ENCODE measurements at places on chromosomes 4 and X.

GRCh38 chrX:10983526-10983925 is 127.6 kb upstream of the HCCS start:
- no peak for DNase-seq

- no peak for DNase-seq
These were observed 29.8 kb downstream of the DCAF8L2 start for GRCh38 chrX:27619975-27620374.

DNA sequence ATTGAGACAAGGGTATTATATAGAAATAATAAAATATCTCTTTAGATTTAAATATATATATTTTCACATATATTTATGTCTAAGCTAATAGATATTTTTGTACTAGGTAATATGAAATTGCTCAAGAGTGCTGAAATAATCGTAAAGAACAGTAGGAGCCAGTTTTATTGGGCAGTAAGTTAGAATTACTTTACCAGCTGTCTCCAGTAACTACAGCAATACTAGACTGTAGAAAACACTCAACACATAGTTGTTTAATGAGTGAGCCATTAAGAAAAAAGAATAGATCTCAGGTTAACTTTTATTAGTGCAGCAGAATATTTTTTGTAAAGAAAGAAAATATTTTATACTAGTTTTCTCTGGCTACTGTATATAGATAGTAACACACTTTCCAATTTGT is 715.2 kb downstream of the TRIML1 start:
- no peak for DNase-seq

GRCh38 chrX:95733426-95733825 is 951.2 kb upstream of the DIAPH2 start:
- no peak for DNase-seq

GRCh38 chr4:132299841-132300240 is 849.3 kb upstream of the PCDH10 start:
- DNase-seq, result no peak

- no peak for DNase-seq
These were observed 162.9 kb upstream of the USP9X start for GRCh38 chrX:40922307-40922706.

DNA sequence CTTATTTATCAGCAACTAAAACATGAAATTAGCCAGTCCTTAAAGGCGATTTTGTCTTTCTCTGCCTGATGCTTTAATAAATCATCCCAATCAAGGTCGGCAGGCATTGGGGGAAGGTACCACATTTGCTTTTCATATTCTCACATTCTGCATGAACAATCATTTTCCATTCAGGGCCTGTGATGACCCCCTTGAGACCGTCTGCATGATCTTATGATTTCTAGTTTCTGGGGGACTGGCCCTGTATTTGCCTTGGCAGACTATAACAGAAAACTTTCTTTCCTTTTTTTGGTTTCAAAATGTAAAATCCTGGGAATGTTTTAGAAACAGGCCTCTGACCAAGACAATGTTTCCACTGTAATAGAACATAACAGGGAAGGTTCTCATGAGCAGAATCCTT is 296.8 kb downstream of the IDS start:
- DNase-seq, result peak; percentile 19

GRCh38 chr4:174116021-174116420 is 167.4 kb downstream of the FBXO8 start:
- DNase-seq, result no peak

DNA sequence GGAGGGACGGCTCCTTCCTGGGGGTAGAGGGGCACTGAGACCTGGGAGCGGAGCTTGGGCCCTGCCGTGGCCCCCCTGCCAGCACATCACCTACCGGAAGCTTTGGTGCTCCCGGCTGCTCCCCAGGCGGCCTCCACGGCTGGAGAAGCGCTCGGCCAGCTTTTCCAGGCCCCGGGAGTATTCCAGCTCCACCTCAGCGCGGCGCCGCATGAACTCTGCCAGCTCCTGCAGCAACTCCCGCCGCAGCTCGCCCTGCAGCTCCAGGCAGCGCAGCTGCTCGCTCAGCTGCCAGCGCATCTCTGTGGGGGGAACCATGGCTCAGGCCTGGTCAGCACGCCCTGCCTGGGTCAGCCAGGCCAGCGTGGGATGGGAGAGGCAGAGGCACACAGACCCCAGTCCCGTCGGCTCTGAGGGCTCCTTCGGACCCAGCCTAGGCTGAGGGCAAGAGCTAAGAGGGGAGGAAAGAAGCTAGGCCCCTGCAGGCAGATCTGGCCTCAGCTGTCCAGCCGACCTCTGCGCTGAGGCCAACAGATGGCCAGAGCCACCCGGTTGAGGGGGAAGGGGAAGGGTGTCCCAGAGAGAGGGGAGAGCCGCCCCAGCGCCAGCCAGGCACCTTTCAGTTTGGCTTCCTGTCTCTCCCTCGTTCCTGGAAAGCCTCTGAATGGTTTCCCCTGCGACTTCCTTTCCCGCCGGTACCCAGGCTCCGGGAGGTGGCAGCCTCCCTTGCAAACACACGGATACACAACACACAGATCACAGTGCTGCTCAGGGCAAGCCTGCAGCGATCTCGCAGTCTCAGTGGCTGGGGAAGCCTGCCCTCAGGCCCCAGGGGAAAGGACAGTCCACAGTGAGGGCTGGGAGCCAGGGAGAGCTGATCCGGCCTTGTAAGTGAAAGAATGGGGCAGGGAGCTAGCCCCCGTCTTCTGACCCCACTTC is 4.3 kb downstream of the ARHGAP4 start:
- DNase-seq, result no peak

- DNase-seq, result no peak
These were observed 1.5 kb downstream of the GPR101 start for GRCh38 chrX:137032341-137032694.

DNA sequence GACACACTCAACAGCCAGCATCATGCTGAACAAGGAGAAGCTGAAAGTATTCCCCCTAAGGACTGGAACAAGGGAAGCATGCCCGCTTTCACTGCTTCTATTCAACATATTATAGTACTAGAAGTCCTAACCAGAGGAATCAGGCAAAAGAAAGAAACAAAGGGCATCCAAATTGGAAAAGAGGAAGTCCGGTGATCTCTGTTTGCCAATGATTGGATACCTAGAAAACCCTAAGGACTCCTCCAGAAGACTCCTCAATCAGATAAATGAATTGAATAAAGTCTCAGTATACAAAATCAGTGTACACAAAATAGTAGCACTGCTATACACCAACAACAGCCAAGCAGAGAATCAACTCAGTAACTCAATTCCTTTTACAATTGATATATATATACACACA is 44.8 kb downstream of the ARFIP1 start:
- DNase-seq, result no peak

- no peak for DNase-seq
These were observed 57.6 kb upstream of the UBQLN2 start for GRCh38 chrX:56505866-56506265.

GRCh38 chr4:86938771-86939520 is 4.1 kb downstream of the AFF1 start:
- DNase-seq, result no peak

GRCh38 chrX:9510366-9510765 is 45.5 kb downstream of the TBL1X start:
- no peak for DNase-seq

DNA sequence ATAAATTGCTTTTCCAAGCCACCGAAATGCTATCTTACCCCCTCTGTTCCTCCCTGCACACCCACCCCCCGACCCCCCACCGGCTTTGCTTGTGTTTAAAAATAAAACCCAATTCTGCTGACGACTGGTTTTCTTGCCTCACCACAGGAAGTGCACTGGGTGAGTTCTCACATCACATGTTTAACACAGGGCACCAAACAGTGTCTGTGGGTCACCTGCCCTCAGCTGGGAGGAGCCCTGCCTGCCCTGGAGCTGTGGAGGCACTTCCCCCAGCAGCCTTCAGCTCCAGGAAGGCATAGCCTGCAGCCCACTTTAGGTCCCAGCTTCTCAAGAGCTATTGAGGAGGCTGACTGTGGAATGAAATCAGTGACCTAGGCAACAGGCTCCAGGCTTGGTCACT is 8.8 kb downstream of the TMEM255A start:
- no peak for DNase-seq

GRCh38 chr4:148288448-148288847 is 153.8 kb downstream of the NR3C2 start:
- peak; percentile 12 for DNase-seq

DNA sequence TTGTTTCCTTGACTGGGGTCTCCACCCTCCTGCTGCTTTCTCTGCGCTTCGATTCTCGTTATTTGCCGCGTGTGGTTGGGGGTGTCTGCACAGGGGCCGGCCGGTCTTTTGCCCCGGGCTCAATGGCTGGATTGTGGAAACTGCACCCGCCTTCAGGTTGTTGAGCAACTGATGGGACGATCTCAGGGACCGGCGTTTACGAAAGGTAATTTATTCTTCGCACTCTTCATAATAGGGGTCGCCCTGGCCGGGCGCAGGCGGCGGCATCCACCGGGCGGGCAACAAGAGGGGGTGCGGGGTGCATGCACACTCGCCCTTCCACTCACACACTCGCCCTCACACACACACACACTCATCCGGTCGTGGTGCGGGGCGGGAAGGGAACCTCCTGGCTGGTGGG is 1.4 kb downstream of the ADGRL3 start:
- DNase-seq, result peak; percentile 43

GRCh38 chrX:45768666-45769236 is 568.1 kb upstream of the DIPK2B start:
- no peak for DNase-seq

DNA sequence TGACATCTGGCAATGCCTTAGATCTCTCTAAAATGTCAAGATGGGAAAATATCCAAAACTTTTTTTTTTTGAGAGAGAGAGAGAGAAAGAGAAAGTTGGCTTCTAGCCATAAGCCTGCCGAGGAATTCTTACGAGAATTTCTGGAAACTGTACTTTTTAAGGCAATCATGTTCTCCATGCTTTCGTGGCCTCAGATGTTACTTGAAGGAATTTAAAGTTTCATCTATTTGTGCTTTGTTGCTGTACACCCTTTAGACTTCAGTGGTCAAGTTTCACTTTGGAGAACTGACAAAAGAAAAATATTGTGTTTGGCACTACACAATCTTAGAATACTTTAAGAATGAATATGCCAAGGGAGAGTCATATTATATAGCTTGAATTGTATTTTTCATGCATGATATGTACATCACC is 53.9 kb downstream of the FAT4 start:
- peak; percentile 44 for DNase-seq

GRCh38 chrX:57565198-57565597 is 26.6 kb upstream of the ZXDB start:
- DNase-seq, result no peak

DNA sequence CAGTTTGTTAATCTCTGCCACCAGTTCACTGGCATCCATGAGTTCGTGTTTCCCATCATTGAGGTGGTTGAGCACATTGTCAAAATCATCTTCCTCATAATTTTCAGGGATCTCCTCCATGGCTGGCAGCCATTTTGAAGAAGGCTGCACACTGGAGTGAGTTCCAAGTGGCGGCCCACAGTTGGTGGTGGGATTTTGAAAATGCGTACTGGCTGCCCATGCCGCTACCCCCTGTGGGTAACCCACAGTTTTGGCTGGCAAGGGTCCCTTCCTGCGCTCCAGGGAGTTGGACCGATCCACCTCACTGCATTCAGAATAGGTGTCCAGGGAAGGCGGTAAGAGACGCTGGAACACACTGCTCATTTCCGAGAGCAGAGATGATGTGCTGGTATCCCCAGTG is 11.2 kb downstream of the PCDH18 start:
- no peak for DNase-seq

- no peak for DNase-seq
These were observed 72.4 kb downstream of the COQ2 start for GRCh38 chr4:83212041-83212851.

- DNase-seq, result no peak
These were observed 286.6 kb downstream of the SLC7A11 start for GRCh38 chr4:137955595-137955994.

DNA sequence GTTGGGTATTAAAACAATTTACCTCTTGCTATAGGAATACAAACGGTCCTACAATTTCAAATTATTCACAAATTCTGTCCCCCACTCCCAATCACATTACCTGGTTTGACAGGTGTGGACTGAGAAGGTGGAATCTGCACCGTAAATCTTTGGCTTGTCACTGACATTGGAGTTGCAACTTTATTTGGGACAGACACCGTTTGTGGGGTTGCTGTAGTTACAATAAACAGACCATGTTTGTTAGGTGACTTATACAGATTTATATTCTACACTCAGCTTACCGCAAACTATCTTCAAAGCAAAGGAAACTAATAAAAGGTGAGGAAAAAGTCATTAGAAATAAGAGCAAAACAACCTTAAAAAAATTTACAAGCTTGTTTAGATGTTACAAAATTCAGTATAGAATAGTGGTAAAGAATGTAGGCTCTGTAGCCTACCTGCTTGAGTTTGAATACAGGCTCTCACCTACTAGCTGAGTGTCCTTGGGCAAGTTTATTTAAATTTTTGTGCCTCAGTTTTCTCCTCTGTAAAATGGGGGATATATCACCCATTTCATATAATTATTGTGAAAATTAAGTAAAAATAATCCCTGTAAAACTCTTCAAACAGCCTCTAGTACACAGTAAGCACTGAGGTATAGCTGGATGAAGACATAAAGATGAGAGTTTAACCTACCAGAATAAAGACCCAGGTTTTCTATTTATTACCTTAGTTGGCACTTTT is 6.1 kb downstream of the TAF9B start:
- DNase-seq, result no peak

GRCh38 chrX:11867610-11868345 is 109.7 kb downstream of the MSL3 start:
- no peak for DNase-seq

- DNase-seq, result no peak
These were observed 17.8 kb upstream of the CHIC2 start for GRCh38 chr4:54082168-54082567.

GRCh38 chrX:1392376-1393068 is 609 bp upstream of the SLC25A6 start:
- DNase-seq, result peak; percentile 79

GRCh38 chr4:188175288-188175687 is 36.0 kb downstream of the TRIML1 start:
- no peak for DNase-seq

DNA sequence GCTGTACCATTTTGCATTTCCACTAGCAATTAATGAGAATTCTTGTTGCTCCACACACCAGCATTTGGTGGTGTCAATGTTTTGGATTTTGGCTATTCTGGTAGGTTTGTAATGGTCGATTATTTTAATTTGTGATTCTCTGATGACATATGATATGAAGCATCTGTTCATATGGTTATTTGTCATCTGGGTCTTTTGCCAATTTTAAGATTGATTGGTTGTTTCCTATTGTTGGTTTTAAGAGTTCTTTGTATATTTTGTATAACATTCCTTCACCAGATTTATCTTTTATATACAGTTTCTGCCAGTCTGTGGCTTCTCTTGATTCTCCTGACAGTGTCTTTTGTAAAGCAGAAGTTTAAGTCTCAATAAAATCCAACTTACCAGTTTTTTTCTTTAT is 18.5 kb upstream of the BDH2 start:
- no peak for DNase-seq

- DNase-seq, result no peak
These were observed 2154.4 kb upstream of the AGA start for GRCh38 chr4:179596621-179597020.

DNA sequence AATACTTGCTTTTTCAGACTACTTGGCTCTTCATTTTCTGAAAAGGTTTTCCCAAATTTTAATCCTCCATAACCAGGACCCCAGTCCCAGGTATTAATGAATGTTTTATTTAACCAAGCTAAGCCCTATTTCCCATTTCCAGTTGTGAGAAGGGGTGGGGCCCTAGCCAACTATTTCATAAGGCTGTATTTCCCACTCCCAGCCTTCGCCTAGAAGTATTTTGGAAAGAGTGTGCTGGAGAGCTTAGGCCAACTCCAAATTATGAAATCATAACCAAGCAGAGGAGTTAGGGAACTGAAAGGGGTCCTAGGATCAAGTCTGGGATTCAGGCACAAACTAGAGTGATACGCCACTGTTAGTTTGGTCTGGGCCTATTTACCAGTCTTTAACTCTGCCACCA is 148.4 kb upstream of the GPC4 start:
- no peak for DNase-seq

GRCh38 chr4:2634014-2634413 is 97.6 kb downstream of the FAM193A start:
- DNase-seq, result no peak

Measured in hindlimb muscle (tissue), 1 donor.